Urinary bladder (tissue), 4 donors: ENCODE measurements at places on chromosomes 4 and X.

- no peak for DNase-seq
Observed at GRCh38 chr4:179536694-179537093, 2094.5 kb upstream of the AGA start.

- DNase-seq: no peak
Observed at GRCh38 chr4:82275431-82276331, 98.1 kb downstream of the HNRNPD start.

DNA sequence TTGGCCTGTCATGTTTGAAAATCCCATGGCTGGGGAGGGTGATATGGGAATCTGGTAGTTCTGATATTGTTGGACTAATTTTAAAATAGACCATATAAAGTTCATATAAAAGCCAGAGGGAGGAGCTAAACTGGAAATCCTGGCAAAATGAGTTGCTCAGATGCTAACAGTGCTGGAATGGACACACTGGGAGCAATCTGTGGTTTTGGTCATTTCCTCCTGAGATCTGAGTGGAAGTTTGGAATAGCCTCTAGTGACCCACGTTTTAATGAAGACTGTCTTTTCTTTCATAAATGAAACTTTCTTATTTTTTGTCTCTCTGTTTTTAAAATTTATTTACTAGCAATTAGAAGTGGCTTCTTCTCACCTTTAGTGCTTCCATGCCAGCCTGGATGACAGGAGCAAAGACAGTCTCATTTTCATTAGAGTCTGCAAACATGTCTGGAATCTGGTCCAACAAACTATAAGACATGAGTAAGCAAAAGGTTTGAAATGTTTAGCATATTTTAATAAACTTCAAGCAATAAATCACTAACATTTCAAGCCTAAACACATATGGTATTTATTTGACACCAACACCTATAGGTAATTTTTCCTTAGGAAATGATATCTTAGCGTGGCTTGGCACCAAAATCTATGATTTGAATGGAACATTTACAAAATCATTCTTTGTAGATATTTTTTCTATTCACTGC is 66.6 kb downstream of the METTL14 start:
- no peak for DNase-seq

DNA sequence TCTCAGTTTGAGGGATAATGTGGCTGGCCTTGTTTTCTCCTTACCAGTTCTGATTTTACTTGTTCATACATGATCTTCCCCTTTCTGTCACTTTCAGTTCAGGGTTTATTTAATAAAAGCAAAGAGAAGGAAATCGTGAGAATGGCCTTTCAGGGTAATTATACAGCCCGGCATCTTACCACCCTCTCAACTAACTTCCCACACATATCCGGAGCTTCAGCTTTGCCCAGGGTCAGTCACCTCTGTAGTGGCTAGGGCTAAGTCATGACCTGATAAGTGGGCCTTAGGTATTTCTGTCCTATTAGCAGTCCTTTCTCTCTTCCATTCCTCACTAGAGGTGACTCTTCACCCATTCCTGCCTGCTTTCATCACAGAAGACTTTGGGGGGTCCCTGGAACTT is 15.8 kb downstream of the TRPC5 start:
- no peak for DNase-seq

- no peak for DNase-seq
Observed at GRCh38 chr4:74635074-74635473, 159.2 kb downstream of the BTC start.

DNA sequence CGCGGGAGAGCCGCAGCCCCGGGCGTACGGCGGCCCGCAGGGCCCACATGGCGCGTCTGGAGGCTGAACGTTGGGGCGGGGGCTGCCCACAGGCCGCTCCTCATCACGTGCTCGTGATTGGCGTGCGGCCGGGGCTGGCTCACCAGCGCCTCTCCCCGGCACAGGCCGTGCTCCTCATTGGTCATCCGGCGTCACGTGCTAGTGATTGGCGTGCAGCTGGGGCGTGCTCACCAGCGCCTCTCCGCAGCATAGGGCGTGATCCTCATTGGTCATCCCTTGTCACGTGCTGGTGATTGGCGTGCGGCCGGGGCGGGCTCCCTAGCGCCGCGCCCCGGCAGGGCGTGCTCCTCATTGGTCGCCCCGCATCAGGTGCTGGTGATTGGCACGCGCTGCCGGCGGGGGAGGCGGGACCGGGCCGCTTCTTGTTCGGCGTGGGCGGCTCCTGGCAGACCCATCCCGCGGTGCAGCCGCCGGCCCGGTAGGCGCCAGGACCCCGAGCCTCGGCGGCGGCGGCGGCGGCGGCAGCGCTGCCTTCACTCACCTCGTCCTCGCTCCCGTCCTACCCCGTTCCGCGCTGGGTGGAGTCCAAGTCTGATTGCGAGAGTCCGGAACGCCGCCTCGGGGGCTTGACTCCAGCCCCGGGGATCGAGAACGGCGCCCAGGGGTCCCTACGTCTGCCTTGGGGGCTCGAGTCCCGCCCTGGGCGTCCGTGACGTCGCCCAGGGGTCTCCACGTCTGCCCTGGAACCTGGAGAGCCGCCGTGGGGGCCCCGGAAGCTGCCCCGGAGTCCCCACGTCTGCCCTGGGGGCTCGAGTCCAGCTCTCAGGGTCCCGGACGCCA is at the start of gene GTPBP6:
TSS of gene GTPBP6 (minus strand) at position 58 of the 840 bp plus-strand sequence. CDS start at position 49, 9 bp downstream.
- DNase-seq: peak; percentile 97

GRCh38 chr4:147616849-147617172 is 386 bp upstream of the TMEM184C start:
- no peak for DNase-seq

GRCh38 chr4:4990857-4991540 is 28.3 kb downstream of the CYTL1 start:
- DNase-seq: no peak

- DNase-seq: no peak
Observed at GRCh38 chrX:79182071-79182470, 37.6 kb downstream of the GPR174 start.

DNA sequence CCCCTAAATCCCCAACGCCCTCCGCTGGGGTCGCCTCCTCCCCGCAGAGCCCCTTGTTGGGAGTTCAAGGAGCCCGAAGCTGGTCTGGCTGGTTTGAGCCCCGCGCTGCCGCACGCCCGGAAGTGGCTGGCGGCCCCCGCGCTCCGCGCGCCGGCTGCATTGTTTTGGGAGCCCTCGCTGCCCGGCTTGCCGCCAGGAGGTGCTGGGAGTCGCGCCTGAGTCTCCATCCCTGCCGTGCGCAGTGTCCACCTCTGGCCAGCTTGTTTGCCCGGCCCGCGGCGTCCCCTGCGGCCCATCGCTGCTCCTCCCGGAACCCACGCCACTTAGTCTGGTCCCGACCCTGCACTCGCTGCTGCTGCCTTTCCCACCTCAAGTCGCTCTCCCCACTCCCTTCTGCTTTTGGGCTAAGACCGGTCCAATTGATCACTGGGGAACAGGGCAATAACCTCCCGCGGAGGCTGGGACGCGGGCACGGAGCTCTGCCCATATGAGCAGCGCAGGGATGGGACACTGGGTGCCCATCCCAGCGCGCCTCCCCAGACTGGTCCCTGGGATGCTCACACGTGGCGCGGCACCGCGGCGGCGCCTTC is 2.2 kb upstream of the SFRP2 start:
- DNase-seq: no peak

- no peak for DNase-seq
Observed at GRCh38 chrX:12965131-12965940, 9.6 kb upstream of the TMSB4X start.

GRCh38 chr4:97761445-97762114 is 381.7 kb downstream of the STPG2 start:
- no peak for DNase-seq

DNA sequence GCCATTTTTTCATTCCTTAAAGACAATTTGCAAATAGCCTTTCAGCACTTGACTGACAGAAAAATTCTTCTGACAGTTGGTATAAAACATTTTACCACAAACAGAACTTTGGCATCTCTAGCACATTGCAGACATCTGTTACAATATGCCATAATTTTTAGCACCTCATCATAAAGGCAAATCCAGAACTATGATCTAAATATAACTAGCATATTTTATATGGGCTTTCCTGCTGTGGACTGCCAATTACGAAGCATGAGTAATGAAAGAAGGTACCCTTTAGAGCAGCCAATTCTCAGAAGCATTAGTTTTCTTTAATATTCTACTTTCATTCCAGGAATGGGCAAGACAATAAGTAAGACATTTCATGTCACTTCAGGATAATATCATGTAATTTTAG is 647.4 kb upstream of the GALNT7 start:
- DNase-seq: no peak

DNA sequence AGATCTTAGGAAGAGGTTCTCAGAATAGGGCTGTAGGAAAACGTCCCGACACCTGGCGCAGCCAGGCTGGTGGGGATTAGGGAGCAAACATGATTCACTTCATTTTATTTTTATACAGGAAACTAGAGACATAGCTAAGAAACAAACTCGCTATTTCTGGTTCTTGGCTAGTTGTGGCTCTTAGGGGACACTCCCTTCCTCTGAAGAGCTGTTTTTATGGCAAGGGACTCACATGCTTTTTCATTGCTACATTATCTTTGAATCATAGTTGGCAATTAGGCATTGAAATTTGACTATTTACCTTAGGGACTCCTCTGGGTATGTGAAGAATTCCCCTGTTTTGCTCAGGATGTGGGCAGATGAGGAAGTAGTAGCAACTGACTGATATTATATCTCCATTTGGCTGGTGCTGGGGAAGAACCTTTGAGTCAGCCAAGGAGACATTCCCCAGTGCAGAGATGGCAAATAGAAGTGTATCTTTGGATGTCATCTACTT is 174.5 kb downstream of the SMIM20 start:
- no peak for DNase-seq

DNA sequence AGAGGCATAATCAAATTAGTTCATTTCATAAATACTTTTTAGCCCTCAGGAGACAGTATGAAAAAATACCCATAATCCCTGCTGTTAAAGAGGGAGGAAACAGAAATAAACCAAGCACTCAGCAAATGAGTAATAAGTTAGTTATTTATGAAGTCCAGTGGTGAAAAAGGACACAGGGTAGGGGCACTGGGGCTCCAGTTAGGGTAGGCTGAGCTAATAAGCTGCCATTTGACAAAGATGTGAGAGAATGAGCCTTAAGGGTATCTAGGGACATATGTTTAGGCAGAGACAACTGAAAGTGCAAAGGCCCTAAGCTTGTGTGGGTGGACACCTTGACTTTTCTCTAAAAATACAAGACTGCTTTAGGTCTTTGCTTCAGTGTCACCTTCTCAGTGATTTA is 94.4 kb downstream of the IL15 start:
- DNase-seq: no peak

DNA sequence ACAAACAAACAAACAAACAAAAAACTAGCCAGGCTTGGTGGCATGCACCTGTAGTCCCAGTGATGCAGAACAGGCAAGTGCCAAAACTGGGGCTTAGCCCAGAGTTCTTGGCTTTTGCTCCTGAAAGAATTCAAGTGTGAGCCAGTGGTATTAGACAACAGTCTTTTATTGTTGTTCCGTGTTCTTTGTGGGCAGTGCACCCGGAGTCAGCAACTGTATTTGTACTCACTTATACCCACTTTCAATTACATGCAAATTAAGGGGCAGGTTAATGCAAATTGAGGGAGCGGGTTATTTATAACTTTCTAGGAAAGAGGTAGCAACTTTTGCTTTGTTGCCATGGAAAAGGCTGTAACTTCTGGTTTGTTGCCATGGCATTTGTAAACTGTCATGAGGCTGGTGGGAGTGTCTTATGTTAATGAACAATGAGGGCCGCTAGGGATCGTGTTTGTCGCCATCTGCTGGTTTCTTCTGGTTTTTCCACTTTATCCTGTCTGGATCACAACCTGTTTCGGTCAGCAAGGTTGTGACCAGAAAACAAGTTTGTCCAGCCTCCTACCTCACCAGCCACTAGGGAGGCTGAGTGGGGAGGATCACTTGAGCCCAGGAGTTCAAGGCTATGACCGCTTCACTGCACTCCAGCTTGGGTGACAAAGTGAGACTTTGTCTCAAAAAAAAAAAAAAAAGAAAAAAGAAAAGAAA is 88.8 kb upstream of the ESX1 start:
- DNase-seq: no peak

GRCh38 chr4:153318696-153319320 is 25.7 kb upstream of the MND1 start:
- no peak for DNase-seq

- DNase-seq: no peak
Observed at GRCh38 chr4:59920416-59920815, 1279.7 kb upstream of the ADGRL3 start.

- DNase-seq: no peak
Observed at GRCh38 chr4:109676886-109677285, 26.4 kb downstream of the CASP6 start.

DNA sequence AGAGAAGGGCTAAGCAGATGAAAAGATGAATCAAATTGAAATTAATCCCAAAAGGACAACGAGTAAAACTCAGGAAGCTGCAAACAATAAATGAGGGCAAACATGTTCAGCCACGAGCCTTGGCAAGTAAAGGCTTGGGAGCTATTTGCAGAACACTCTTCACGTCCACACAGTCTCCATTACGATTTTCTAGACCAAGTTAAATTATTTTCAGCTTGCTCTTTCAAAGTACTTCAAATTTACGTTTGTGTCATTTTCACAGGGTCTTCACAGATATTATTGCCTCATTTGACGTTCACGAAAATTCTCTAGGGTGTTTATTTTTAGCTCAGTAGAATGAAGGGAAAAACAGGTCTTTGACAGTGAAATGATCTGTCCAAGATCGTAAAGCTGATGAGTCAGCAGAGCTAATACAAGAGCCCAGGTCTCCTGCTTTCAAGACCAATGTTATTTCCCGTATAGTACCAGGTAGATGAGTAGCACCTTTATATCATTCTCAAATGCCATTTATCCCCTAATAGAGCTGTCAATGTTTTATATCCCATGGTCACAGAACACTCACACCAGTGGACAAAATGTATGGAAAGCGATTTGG is 20.9 kb downstream of the KLB start:
- peak; percentile 10 for DNase-seq

- DNase-seq: no peak
Observed at GRCh38 chrX:123311486-123311885, 127.4 kb downstream of the GRIA3 start.

DNA sequence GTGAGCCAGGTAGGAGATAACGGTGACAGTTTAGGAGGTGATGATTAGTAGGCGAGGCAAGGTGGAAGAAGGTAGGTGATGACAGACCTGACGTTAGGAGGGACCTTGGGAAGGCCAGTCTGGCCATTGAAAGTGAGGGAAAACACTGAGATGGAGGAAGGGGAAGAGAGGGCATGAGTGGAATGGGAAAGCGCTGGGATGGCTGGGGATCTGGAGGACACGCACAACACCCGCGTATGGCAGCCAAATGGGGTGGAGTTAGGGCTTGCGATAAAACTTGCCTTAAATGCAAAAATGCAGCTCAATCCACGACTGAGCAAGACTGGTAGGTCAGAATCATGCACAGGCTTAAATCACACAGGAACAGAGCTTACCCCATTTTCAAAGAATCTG is 605 bp upstream of the CDKL2 start:
- no peak for DNase-seq

DNA sequence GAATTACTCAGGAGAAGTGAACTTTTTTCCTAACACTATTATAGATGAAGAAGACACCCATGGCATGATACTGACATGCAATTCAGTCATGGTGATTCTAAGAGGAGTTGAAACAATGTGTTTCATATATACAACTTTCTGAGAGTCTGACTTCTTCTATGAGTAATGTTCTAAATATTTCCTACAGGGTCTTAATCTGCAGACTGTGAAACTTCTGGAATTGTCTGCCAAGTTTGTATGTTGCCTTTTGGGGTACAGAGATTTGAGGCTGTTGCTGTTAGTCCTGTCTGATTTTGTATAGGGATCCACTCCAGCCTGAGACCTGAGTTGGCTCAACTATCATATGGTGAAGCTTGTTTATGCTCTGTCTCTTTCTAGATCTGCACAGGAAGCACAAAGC is 160.6 kb upstream of the GATB start:
- no peak for DNase-seq
